ENCODE measurements at places on chromosomes 4 and X.

GRCh38 chr4:41602886-41603498 lies 65.0 kb downstream of the LIMCH1 start:
- no peak for DNase-seq

GRCh38 chrX:16897445-16897844 lies 27.3 kb upstream of the RBBP7 start:
- DNase-seq, result no peak

DNA sequence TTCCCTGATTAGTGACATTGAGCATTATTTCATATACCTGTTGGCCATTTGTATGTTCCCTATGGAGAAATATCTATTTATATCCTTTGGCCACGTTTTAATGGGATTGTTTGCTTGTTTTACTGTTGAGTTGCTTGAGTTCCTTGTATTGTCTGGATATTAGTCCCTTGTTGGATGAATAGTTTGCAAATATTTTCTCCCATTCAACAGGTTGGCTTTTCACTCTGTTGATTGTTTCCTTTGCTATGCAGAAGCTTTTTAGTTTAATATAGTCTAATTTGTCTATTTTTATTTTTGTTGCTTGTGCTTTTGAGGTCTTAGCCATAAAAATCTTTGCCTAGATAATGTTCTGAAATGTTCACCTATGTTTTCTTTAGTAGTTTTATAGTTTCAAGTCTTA lies 60.2 kb upstream of the HUWE1 start:
- no peak for DNase-seq

GRCh38 chr4:37467824-37468223 lies 218.4 kb downstream of the RELL1 start:
- no peak for DNase-seq

DNA sequence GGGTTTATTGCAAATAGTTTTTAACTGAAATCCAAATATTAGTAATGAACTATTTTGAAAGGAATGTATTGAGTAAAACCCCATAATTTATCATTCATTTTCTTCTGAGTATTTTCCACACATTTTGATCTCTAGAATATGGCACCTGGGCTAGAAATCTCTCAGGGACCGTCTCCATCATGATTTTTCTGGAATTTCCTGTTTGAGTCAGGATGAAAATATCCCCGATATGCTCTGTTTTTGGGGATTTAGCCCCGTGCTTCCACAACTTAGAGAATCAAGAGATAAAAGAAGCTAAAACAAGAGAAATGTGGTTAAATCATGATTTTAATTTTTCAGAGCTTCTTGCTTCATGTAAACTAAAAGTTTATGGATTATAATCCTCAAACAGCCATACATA lies 114.2 kb downstream of the SPCS3 start:
- DNase-seq, result no peak

GRCh38 chr4:130214268-130214667 lies 1118.3 kb downstream of the C4orf33 start:
- DNase-seq, result no peak

- no peak for DNase-seq
Observed at GRCh38 chrX:42694260-42694815, 83.6 kb downstream of the PPP1R2C start.

GRCh38 chr4:26821677-26822503 lies 38.8 kb upstream of the STIM2 start:
- no peak for DNase-seq

- no peak for DNase-seq
Observed at GRCh38 chr4:30103455-30103854, 616.7 kb upstream of the PCDH7 start.

GRCh38 chrX:106615041-106615440 lies 3.3 kb downstream of the RADX start:
- no peak for DNase-seq

DNA sequence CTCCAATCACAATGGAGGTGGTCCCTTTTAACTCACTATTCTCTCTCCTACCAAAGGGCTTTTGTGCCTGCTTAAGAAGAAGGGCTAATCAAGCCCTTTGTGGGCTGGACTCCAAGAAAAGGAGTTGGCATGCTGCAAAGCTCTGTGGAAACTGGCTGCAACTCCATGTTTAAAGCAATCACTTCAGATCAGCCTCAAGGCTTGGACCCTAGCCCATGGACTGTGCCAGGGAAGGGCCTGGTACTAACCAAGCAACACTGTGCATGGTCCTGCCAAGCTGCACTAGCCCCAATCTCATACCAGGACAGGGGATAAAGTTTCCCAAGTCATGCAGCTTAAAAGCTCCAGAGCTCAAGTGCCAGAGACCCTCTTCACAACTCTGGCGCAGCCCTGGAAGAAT lies 86.7 kb downstream of the ATP8A1 start:
- DNase-seq, result no peak

DNA sequence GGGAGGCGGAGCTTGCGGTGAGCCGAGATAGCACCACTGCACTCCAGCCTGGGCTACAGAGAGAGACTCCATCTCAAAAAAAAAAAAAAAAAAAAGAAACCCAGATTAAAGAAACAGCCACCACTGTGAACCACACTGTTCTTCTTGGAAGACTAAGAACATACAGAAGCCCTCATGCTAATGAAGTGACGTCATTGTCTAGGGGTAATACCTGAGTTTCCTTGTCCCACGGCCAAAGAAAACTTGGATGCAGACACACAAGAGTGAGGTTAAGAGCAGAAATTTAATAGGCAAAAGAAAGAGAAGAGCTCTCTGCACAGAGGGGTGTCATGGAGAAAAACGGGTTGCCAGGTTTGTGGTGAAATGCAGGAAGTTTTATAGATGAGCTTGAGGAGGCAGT lies 691.6 kb downstream of the NLGN4X start:
- DNase-seq, result no peak

DNA sequence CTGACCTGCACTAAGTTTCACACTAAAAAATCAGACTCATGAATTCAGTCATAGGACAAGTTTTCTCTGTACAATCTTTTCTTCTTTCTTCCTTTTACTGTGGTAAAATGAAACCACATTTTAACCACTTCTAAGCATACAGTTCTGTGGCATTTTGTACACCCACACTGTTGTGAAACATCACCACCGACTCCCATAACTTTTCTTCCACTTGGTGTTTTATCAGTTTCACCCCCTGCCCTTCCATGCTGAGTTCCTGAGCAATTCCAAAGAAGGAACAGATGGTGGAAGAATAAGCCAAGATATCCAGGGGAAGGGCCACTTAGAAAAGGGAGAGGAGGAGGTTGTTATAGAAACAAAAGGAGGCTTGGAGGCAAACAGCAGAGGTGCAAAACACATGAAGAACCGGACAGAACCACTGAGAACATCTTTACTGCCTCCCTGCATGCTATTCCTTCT lies 22.6 kb downstream of the SLC25A4 start:
- DNase-seq, result no peak

DNA sequence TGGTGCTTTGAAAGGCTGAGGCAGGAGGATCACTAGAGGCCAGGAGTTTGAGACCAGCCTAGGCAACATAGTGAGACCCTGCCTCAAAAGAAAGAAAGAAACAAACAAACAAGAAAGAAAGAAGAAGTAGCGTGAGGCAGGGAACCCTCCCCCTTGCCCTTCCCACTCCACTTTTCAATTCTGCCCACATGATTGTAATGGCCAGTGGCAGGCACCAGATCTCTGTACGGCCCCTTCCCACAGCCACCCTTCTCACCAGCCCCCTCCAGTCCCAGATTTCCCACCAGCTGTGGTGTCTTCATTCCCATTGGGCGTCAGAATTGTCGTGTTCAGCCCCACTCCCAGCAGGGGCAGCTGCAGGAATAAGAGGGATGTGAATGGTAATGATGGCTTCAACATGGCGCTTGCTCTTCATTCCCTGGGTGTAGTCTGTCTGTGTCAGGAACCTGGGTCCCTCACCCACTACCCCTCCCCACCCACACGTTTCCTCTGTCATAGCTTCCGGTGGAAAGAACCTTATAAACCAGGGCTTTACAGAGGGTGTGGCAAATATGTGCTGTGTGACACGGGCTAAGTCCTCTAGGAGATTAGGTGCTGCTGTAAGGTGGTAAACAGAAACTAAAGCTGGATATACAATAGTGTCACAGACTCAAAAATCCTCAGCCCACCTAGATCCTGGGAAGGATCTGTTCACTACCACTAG lies at the start of gene IL2RG:
Gene IL2RG, minus strand, starts transcription at position 437 of the 703 bp plus-strand sequence. Its CDS starts 38 bp downstream, at position 399.
- no peak for DNase-seq

- DNase-seq, result no peak
Observed at GRCh38 chr4:88159229-88159725, 838 bp upstream of the ABCG2 start.

- DNase-seq, result no peak
Observed at GRCh38 chr4:63788271-63788670, 621.0 kb downstream of the TECRL start.

DNA sequence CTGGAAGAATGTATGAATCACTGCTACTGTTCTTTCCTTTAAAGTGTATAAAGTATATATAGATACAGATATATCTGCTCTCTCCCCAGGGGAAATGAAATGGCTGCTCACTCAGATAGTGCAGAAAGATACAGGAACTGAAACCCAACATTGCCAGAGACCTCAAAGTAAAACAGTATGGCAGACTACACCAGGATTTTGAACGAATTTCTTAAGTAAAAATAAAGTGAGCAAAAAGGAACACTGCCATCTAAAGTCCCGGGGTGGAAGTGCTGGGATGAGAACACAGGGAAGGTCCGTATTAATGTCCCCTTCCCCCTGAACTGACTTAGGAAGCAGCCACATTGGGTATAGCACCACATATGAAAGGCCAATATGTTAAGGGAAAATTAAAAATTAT lies 93.4 kb downstream of the TMA16 start:
- DNase-seq, result no peak

DNA sequence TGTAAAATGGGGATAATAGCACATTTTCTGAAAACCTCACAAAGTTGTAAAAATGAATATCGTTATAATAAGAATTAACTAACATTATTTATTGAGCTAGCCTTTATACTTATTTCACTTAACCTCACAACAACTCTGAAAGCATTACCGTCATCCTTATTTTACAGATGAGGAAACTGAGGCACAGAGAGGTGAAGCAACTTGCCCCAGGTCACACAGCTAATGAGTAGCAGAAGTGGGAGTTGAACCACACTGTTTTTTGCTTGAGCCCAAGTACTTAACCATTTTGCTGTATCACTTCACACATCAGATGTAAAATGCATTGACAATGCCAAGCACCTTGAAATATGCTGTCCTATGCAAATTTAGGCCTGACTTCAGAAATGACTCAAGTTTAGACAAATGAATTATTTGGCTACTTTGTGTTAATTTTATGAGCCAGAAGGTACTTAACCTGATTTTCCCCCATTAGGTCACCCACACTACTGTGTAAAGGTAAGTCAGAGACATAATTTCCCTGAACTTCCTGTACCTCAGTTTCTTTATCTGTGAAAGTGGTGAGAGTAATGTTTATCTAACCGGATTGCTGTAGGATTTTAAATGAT lies 23.1 kb downstream of the CD40LG start:
- DNase-seq, result no peak

DNA sequence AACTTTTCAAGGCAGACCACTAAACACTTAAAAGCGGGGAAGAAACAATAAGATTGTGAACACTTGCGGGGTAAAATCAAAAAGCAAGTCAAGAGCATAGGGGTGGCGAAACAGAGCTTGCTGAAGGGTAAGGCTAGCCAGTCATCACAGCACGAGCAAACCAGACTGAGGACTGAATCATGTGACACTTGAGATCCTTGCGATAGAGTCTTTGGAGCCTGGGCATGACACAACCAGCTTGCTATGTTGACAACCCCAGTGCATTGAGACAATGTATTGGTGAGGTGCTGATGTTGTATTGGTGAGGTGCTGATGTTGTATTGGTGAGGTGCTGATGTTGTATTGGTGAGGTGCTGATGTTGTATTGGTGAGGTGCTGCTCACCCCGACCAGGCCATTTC lies 72.3 kb downstream of the SLIT2 start:
- DNase-seq, result no peak

GRCh38 chrX:110320381-110320987 lies 2.6 kb upstream of the AMMECR1 start:
- no peak for DNase-seq

DNA sequence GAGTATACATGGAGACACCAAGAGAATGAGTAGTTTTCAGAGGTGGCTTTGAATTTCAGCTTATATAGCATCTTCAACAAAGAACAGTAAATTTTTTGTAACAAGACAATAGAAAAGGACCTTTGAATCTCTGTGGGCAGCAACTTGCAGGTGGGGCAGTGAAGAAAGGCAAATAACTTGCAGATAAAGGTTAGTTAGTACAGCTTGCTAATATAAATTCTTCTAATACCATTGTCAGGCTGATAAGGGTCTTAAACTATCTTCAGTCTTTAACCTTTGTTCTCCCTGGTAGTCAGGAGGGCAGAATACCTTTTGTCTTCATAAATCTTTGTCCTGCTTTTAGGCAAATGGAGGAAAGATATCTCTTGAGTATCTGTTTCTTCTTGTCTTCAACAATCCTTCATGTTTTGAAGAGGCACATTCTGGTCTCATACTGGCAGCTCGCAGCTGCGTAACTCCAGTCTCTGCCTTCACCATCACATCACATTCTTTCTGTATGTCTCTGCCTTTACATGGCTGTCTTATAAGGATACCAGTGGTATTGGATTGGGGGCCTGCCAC lies 16.0 kb downstream of the ANXA3 start:
- DNase-seq, result no peak

- DNase-seq, result peak; percentile 3
Observed at GRCh38 chrX:152926279-152926678, 28.4 kb downstream of the ZNF185 start.

DNA sequence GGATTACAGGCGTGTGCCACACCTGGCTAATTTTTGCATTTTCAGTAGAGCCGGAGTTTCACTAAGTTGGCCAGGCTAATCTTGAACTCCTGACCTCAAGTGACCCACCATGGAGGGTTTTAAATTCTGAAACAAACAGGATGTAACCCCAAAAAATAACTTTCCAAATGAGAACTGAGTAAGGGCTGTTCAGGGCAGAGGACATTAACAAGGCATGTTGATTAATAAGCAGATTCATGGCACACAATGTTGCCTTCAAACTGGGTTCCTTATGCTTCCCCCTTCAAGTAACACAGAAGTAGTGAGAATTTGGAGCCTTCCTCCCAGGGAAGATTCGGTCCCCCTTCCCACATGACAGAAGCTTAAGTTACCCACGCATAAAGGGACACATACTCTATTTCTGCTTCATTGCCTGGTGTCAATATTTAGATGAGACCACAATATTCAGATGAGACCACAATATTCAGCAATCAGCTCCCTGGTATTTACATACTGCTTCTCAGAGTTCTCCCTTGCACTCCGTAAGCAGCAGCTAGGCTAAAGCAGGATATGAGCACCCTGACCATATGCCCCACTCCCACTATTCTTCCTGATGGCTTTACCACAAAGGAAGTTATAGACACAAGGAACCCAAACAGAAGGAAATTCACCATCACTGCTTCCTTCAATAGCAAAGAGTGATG lies 21.4 kb downstream of the GRSF1 start:
- DNase-seq, result no peak

DNA sequence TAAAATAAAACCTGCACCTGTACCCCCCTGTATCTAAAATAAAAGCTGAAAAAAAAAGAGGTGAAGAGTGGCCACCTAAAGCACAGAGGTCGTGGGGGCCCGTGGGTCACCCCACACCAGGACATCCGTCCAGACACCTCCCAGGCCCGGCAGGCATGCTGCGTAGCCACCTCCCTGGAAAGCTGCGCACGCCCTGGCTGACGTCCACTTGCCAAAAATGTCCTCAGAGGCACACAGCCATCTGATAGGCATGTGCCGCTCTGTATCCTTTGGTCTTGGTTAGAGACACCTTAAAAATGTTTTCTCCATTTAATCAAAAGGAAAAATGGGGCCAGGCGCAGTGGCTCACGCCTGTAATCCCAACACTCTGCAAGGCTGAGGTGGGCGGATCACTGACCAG lies 17.7 kb downstream of the FAM53A start:
- DNase-seq, result no peak

- no peak for DNase-seq
Observed at GRCh38 chr4:2095236-2096072, 36.3 kb downstream of the NAT8L start.

Data from stimulated activated CD4-positive, alpha-beta T cell treated with anti-CD3 and anti-CD28 coated beads, Interleukin-1b, Interleukin-23, amount 100 ng/mL, for 1 hour (primary cell).